ENCODE measurements at places on chromosomes 6 and 20. TPM values are rescaled to one million over a fixed set of nuclear protein-coding genes. Genes with fewer than 3 reads are reported as not detected.

Gene VSX1
- total RNA-seq = not detected

GRCh38 chr20:2761885-2762284 is 38.5 kb downstream of the CPXM1 start:
- H3K27me3 ChIP-seq = no peaks in the 10 kb centered on the region
- H3K27ac ChIP-seq = no peak overlapping the region
- no peaks in the 10 kb centered on the region for H3K36me3 ChIP-seq
- H3K4me3 ChIP-seq = no peak overlapping the region
- no peaks in the 10 kb centered on the region for H3K4me1 ChIP-seq
- DNase-seq = no peak

- H3K4me1 ChIP-seq = no peaks in the 10 kb centered on the region
- H3K36me3 ChIP-seq = no peaks in the 10 kb centered on the region
- no peak overlapping the region for H3K4me3 ChIP-seq
- H3K27ac ChIP-seq = no peak overlapping the region
- DNase-seq = no peak
Measured at GRCh38 chr6:13742961-13743735, 31.5 kb upstream of the RANBP9 start.

DNA sequence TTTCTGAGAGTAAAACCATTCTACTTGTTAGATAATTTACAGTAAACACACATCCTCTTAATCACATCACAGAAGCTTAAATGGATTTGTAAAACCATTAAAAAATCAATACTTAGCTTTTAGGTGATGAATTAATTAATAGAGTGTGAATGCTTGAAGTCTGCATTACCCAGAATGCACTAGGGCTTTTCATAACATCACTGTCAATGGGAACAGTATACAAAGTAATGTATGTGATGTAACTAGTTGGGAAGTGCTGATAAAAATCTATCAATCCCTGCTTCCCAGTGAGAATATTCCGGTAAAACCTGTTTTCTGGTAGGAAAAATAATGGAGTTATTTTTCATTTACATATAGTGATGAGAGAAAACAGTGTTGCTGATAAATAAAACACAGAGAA is 23.1 kb upstream of the HDGFL1 start:
- no peaks in the 10 kb centered on the region for H3K36me3 ChIP-seq
- peak; percentile 28 for DNase-seq
- H3K27me3 ChIP-seq = no peaks in the 10 kb centered on the region
- H3K27ac ChIP-seq = no peak overlapping the region
- H3K4me1 ChIP-seq = peaks cover 11% of the 10 kb centered on the region
- no peak overlapping the region for H3K4me3 ChIP-seq

GRCh38 chr6:12288211-12288618 is 1.9 kb upstream of the EDN1 start:
- peaks cover 51% of the 10 kb centered on the region for H3K4me1 ChIP-seq
- peak overlapping the region; percentile 77 for H3K4me3 ChIP-seq
- DNase-seq = peak; percentile 48
- no peaks in the 10 kb centered on the region for H3K27me3 ChIP-seq
- 0 out of 2 replicates have a peak, but pooled peaks cover 1% of the 10 kb centered on the region for H3K36me3 ChIP-seq

DNA sequence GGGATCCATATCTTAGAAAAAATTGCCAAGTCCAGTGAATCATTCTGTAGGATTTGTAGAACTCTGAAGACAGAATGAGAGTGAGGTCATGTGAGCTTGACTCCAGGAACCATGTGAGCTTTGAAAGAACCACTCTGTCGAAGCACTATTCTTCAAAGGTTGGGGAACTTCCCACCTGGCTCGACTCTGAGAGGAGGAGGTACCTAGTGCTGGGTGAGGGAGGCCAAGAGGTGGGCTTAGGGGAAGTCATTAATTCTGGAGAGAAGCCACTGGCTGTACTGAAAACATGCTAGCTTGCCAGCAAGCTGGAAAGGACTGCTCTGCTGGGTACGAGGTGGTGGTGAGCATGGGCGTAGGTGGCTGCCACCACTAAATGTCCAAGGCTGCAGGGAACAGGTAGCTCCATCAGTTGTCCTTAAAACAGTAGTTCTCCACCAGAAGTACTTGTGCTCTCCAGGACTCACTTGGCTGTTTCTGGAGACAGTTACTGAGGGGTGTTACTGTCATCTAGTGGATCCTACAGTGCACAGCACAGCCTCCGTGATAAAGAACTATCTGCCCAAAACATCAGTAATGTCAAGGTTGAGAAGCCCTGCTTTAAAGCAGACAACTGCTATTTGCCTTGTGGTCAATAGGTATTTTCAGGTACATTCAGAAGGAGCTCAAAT is 34.7 kb upstream of the SYNJ2 start:
- DNase-seq = peak; percentile 36
- no peaks in the 10 kb centered on the region for H3K27me3 ChIP-seq
- H3K4me3 ChIP-seq = no peak overlapping the region
- H3K4me1 ChIP-seq = no peaks in the 10 kb centered on the region
- no peaks in the 10 kb centered on the region for H3K36me3 ChIP-seq

Data from PC-3 (cell line).